NCI-H1930 (cell line): ENCODE measurements at places on chromosomes 16 and 17.

GRCh38 chr17:17508646-17509591 lies 12.7 kb upstream of the RASD1 start:
- DNase-seq, result no peak

GRCh38 chr16:57091975-57092785 lies at the start of gene CPNE2:
TSS of gene CPNE2 (plus strand) at chr16:57092583. CDS start at chr16:57110743, 18,160 bp downstream.
- peak; percentile 43 for DNase-seq

DNA sequence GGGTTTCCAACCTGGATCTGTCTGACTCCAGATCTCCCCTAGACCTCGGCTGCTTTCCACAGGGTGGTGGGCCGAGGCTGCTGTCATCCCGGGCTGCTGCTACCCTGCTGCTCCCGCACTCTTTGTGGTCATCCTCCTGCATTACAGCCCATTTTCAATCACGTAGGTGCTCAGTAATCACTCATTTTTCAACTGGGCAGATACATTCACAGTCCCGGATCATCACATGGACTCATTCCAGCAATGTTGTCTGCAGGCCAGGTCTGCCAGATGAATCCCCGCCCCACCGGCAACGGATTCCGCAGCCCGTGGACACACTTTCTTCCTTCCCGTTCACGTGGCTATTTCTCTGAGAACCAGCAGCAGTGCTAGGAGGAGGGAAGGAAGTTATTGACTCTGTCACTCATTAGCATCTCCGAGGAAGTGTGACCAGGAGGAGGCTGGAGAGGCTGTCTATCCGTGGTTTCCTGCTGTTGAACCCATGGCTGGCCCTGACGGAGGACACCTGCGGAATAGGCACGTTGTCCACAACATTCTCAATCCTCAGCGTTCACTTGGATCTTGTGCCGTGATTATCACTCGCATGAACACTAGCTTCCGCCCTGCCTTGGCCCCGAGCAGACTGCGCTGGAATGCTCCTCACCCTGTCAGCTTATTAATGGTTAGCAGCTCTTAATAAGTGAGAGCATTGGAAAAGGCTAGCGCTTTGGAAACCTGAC lies 14.7 kb upstream of the ZCCHC14 start:
- no peak for DNase-seq

- DNase-seq, result peak; percentile 68
Measured at GRCh38 chr17:40219594-40220338, 662 bp downstream of the WIPF2 start.

DNA sequence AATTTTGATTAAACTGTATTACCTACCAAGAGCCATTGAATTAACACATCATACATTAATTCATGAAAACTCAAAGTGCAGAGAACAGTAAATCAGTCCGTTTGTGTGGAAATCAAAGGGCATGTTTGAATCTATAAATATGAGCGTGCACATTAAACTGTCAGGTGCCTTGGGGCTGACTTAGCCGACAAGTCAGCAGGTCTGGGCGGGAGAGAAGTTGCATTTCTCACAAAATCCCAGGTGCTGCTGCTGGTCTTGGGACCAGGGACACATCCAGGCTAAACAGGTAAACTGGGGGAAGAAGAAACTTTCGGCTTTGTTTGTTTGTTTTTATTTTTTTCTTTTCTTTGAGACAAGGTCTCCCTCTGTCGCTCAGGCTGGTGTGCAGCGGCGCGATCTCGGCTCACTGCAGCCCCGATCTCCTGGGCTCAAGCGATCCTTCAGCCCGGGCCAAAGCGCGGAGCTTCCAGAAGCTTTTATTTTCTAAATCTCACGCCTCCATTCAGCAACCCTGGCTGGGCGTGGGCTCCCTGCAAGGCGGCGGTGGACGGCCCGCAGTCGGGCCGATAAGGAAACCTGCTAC lies 213.9 kb downstream of the MRTFB start:
- peak; percentile 66 for DNase-seq

- no peak for DNase-seq
Measured at GRCh38 chr17:69578385-69578936, 164.0 kb downstream of the MAP2K6 start.

DNA sequence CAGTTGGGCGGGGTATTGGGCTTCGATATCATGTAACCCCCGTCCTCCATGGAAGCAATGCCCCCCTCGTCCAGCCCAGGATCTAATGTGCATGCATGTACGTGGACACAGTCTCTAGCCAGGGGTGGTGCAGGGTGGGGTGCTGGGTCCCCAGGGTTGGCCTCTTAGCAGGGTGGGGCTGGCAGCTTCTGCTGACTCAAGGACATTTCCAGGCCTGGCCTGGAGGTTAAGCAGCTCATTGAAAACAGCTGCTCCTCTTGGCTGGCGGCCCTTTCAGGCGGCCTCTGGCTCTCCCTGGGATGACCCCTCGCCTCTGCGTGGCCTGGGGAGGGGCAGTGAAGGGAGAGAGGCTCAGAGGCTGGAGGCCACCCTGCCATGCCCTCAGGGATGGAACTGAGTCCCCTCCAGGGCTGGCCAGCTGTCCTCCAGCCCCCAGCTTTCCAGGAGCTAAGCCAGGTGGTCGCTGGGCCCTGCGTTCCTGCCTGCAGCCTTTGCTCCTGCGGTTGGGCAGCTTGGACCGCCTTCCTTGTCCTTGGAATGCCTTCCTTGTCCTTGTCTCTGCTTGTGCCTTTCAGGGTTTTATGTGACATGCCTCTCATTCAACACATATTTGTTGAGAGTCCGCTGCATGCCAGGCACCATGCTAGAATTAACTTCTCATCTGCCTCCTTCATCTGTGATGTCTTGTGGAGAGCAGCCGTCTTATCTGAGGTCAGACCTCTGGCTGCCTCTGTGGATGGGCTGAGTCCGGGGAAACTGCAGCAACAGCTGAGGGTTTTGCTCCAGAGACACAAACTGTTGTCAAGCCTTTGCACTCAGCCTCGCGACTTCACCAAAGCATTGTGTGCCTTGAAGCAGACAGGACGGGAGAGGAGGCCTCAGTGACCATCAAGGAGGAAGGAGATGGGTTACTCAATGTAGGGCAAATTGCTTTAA lies 26.6 kb downstream of the MRC2 start:
- no peak for DNase-seq

GRCh38 chr16:30527635-30528178 lies 1.3 kb upstream of the ZNF768 start:
- no peak for DNase-seq

DNA sequence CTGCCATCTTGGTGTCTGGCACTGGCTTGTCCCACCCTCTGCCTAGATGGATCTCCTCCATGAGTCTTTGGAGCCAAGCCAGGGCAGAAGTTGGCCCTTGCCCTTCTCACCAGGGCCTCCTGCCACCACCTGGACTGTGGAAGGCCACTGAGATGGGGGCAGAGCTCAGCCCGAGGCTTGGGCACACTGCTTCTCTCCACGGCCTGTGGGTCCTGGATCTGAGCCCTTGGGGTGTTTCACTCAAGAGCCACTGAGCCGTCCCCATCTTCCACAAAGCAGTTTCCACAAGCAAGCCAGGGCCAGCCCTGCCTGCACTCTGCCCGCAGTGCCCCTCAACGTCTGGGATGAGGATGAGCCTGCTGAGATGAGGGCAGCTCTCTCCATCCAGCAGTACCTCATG lies 16.7 kb upstream of the CD300A start:
- no peak for DNase-seq

- no peak for DNase-seq
Measured at GRCh38 chr17:30263552-30264333, 28.0 kb downstream of the BLMH start.

DNA sequence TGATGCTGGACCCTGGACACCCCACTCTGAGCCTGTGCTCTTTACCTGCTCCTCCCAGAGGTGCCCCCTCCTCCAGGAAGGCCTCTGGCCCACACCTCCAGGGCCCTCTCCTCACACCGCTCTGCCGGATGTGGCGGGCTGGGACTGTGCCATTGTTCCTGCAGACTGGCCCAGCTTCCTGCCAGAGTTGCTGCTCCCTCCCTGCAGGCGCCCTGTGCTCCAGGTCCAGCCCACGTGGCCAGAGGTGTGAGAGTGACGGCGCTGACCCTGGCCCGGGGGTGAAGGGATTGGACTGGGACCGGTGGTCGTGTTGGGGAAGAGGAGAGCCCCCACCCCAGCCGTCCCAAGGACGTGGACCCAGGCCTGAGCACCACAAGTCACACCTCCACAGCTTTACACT lies 5.7 kb downstream of the E4F1 start:
- DNase-seq, result no peak

GRCh38 chr16:51154271-51155171 lies 3.5 kb upstream of the SALL1 start:
- no peak for DNase-seq

DNA sequence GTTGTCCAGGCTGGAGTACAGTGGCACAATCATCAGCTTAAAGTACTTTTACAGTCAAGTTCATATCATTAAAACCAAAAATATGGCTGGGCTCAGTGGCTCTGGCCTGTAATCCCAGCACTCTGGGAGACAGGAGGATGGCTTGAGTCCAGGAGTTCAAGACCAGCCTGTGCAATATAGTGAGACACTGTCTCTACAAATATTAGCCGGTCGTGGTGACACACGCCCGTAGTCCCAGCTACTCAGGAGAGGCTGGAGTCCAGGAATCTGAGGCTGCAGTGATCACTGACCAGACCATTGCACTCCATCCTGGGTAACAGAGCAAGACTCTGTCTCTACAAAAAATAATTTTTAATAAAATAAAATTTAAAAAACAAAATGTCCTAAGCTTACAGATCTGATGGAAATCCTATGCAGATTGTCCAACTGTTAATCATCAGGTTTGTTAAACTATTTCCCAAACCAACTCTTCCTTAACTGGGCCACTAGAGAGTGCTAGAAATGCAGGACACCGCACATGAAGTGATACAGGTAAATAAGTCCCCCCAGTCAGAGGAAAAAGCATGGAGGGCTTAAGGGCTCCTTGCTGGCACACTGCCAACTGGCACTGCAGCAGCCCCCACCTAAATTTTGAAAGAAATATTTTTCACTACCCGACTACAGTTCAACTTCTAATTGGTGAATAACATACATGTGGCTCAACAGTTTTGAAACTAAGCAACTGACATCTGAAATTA lies 2.8 kb downstream of the USP22 start:
- no peak for DNase-seq

- no peak for DNase-seq
Measured at GRCh38 chr16:81920498-81920897, 90.8 kb downstream of the SDR42E1 start.

DNA sequence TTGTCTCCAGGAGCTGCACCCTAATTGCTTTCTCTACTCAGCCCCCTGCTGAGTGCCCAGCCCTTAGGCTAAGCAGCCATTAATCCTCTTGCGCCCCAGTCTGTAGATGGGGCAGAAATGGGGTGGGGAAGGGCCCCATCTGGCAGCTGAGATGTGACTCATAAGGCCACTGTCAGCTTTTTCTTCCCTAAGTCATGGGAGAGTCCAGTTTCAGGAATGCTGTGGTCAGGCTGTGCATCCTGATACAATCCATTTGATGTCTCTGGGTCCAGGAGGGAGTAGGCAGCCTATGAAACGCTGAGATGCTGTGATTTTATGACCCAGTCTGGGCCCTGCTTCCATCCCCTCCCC lies 12.3 kb downstream of the PLXDC1 start:
- DNase-seq, result no peak

GRCh38 chr17:74547736-74548135 lies 1.8 kb upstream of the CD300C start:
- no peak for DNase-seq

DNA sequence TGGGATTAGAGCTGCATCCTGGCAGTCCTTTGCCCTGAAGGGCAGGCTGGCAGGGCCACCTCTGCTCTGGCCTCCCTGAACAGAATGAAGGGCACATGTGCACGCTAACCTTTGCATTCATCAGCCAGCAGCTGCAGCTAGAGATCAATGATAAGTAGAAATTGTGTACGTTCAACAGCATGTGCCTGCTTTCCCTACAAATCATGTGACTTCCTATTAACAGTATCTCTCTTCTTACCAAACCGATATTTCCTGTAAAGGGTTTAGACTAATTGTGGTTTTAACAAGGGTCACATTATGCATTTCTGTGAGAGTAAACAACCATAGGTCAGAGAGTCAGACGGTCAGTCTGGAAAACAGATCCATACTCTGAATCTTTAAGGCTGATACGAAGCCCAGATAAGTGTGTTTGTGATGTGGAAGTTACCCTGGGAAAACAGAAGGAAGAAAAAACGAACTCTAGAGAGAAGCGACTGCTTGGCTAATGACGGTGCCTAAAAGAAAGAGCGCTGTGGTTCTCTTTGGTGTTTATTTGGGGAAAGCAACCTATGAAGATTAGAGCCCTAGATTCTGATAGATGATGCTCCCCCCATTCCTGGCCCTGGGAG lies 219.4 kb downstream of the MAF start:
- no peak for DNase-seq

DNA sequence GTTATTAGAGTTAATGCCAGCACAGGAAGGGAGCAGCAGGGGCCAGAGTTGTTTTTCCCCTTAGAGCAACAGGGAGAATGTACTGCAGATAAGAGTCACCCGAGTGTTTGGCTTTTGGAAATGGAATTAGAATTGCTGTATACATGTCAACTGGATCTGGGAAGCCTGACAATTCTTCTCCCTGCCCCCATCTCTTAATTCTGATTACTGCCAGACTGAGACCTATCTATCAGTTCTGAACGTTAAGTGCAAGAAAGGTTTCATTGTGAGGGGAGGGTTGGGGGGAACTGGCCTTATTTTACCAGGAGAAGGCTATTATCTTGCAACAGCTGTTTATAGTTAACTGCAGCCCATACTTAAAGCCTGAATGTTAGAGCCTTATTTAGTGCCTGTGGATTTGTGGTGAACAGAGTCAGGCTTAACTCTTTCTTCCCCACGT lies 424.5 kb upstream of the CDH11 start:
- DNase-seq, result no peak

GRCh38 chr17:79806863-79807720 lies 10.2 kb upstream of the CBX8 start:
- no peak for DNase-seq

- no peak for DNase-seq
Measured at GRCh38 chr17:13635951-13636350, 34.2 kb upstream of the HS3ST3A1 start.

DNA sequence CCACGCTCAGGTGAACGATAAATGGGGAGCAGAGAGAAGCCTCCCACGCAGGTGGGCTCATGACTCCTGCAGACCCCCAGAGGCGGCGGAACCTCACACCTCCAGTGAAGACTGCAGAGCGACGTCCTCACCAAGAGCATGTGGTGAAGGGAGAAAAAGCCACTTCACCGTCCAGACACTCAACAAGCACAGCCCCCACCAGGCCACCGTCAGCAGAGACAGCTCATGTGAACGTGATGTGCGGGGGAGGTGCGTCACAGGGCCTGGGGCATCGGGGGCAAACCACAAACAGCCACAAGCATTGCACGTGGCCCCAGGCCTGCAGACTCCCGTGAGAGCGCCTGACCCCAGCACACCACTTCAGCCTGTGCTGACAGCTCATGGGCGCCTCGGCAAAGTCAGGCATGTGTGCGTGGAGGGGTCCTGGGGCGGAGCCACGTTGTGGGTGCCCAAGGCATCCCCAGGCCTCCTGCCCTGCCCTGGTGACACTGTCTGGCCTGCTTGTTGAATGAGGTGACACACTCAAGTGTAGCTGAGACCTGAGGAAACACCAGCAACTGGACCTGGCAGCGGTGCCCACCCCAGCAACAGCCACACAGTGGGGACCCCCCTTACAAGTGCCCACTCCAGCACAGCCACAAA lies 19.0 kb downstream of the LMF1 start:
- no peak for DNase-seq

DNA sequence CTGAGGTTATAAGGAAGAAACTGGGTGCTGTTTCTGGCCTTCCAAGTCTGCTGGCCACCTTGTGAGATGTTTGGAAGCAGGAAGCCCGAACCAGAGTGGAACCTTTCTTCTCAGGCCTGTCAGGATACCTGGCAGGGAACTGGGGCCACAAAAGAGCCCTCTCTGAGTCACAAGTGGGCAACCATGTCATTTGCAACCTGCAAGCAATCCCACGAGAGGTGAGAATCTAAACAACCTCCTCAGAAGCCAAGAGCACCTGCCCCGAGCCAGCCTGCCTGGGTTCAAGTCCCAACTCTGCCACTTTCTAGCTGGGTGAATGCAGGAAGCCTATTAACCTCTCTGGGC lies 3.3 kb downstream of the COTL1 start:
- DNase-seq, result no peak
